Smooth muscle cell of the umbilical artery (primary cell): ENCODE measurements at places on chromosomes 1 and 21. TPM values are rescaled to one million over a fixed set of nuclear protein-coding genes. Genes with fewer than 3 reads are reported as not detected.

AGRN gene
- 96.2 and 197 TPM in 2 replicates for total RNA-seq

SLC45A3 gene
- total RNA-seq: 3.3 and 4.8 TPM in 2 replicates

NR5A2 gene
- under 0.01 TPM in 1 of 2 replicates, not detected in the other for total RNA-seq

FMO1 gene
- total RNA-seq: not detected in 2 replicates

GPR157 gene
- 3.6 and 4.7 TPM in 2 replicates for total RNA-seq

RGS13 gene
- not detected in 2 replicates for total RNA-seq

C4BPA gene
- not detected in 2 replicates for total RNA-seq

KIF21B gene
- total RNA-seq: 0.59 and 3.0 TPM in 2 replicates

CBR3 gene
- 4.5 and 7.8 TPM in 2 replicates for total RNA-seq

SYT11 gene
- total RNA-seq: 46.9 and 65.6 TPM in 2 replicates

HES3 gene
- total RNA-seq: not detected in 2 replicates

ERICH3 gene
- total RNA-seq: 0.05 TPM in 1 of 2 replicates, not detected in the other
